NCI-H187 treated with DMSO at 0.1 percent for 48 hours (cell line): ENCODE measurements at places on chromosomes 5 and 9.

DNA sequence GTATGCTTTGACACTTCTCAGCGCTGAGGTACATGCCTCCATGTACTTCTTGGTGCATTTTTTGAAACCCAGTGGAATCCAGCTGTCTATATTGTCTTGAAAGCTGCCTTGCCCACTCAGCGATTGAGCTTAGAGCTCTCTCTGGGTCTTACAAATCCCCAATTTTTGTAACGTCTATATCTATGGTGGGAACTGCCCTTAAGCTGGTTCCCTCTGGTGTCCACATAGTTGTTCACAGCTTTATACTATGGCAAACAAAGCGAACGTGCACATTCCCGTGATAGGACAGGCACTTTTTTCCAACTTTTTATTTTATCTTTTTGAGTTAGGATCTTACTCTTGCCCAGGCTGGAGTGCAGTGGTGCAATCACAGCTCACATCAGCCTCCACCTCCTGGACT lies 20.9 kb downstream of the CDHR2 start:
- DNase-seq: no peak

DNA sequence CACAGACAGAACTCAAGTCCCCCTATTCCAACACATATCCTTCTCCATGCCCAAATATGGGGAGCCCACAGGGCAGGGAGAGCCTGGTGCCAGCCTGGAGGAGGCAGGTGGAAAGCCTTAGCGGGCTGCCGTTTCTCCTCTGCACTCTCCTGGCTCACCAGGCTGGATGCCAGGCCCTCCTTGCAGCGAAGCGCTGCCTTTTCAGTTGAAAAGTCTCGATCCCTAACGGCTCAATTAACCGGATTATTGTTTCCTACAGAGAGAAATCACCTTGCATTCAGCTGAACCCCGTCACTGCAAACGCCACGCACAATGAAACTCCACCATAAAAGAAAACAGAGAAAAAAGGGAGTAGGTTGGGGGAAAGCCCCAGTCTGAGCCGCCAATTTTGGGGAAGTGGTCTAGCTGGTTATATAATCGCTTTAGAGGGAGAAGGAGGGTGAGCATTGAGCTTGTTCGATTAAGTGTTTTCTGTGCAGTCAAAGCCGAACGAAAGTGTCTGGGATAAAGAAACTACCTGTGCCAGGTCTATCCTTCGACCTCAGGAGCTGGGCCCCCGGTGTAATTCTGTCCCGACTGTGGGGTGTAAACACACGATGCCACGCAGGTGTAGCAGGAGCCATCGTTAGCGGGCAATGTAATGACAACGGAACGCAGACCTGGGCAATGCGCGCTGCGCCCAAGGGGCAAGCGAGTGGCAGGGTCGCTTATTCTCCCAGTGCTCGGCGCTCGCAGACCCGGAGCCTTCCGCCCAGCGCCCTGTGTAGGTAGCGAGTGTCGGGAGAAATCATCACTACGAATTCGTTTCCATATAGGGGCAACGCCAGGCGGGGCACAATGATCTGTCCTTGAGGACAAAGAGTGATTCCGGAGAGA lies 3.8 kb downstream of the BARHL1 start:
- no peak for DNase-seq

DNA sequence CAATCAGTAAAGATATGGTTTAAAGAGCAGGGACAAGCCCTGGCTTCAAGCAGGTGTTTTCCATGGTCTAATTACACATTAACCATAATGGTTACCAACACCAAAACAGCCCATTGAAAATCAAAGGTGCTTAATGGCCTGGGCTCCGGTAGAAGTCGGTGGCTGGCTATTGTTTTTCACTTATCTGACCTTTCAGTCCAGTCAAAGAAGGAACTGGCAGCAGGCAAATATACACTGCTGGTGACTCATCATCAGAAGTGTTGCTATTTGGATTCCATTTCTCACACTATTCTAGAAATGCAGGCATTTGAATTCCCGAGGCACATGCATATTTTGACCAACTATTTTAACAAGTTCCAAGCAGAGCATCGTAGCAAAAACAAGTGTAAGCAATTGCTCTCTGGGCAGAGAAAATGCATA lies 26.3 kb upstream of the GABRP start:
- DNase-seq: no peak

DNA sequence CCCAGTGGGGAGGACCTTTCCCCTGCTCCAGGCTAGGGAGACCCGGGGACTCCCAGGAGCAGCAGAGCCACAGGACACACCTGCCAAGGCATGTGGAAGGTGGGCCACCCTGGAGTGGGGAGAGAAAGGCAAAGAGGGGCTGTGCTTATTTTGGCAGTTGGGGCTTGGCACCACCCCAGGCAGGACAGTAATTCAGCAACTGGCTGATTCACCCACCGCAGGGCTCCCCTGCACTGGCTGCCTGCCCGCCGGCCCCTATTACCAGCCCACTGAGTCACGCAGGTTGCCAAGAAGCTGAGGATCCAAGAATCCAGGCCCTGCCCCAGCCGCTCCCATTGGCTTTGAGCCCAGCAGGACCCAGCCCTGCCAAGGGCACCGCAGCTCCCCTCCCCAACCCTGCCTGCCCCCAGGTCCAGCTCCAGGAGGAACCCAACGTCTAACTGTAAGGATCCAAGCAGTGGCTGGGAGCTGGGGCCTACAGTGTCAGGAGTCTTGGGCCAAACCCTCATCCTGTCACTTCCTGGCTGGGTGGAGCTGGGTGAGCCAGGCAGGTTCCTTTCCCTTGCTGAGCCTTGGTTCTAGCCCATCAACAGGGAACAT lies 14.2 kb upstream of the RALGDS start:
- DNase-seq: no peak

GRCh38 chr9:2417730-2418129 lies 203.9 kb upstream of the VLDLR start:
- no peak for DNase-seq

- DNase-seq: no peak
Observed at GRCh38 chr5:11387382-11387781, 516.9 kb downstream of the CTNND2 start.
